ENCODE measurements at places on chromosomes 6 and 20.
A peak's percentile ranks its signal among the peaks of the same experiment; 100 is the strongest.

GRCh38 chr20:58512808-58513552, 2.2 kb downstream of the APCDD1L start:
- DNase-seq, result no peak

DNA sequence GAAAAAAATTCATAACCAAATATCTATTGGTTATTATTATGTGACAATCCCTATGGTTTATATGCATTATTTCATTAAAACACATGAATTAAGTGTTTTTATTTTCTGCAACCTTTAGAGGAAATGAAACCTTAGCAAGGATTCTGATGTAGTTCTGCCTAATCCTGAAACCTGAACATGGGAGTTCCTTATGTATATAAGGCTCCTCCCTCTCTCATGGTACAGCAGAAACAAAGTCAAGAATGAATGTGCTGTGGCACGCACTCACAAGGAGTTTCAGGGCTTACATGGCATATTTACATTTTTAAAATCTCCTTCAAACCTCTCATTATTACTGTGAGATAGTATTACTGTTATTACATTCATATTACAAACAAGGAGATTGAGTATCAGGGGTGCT, 426.4 kb upstream of the CITED2 start:
- DNase-seq, result no peak

- no peak for DNase-seq
These were observed 133.0 kb downstream of the OGFRL1 start for GRCh38 chr6:71421611-71422010.

DNA sequence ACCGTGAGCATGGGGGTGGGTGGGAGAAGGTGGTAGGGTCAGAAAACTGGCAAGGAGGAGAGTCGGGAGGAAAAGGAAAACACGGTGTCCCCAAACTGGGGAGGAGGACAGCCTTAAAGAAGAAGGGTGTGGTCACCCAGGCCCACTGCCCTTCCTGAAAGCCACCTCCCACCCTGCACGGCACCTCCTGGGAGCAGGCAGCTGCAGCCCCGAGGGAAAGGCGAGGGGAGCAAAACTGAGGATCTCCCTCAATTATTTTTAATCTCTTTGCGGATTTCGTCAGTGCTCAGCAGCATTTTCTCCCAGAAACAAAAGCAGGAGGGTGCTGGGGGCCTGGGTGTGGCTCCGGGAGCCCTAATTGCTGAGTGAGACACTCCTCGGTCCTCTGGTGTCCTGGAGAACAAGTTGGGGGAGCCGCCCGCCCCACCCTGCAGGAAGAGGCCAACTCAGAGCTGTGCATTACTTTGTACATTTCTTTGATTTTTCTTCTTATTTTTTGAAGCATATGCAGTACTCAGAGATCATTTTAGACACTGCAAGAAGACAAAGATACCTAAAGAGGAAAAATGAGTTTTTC, 56.4 kb downstream of the RIOK1 start:
- no peak for DNase-seq

- DNase-seq, result no peak
These were observed 5.2 kb upstream of the C20orf203 start for GRCh38 chr20:32678948-32679347.

GRCh38 chr20:3890398-3890751, 1.2 kb downstream of the PANK2 start:
- DNase-seq, result no peak

GRCh38 chr6:26158581-26159356, 71.5 kb downstream of the HFE start:
- DNase-seq, result no peak

GRCh38 chr6:163951326-163951725, 536.8 kb downstream of the QKI start:
- DNase-seq, result no peak

DNA sequence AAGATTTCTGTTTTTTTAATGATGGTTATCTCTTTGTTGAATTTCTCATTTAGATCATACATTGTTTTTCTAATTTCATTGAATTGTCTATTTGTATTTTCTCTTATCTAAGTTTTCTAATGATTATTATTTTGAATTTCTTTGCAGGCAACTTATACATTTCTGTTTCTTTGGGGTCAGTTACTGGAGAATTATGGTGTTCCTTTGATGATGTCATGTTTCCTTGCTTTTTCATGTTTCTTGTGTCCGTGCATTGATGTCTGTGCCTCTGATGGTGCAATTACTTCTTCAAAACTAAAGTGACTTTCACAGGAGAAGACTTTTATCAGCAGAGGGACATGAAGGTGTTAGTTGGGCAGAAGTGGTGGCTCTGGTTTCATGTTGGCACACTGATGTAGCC, 270.7 kb upstream of the MOCS1 start:
- DNase-seq, result no peak

DNA sequence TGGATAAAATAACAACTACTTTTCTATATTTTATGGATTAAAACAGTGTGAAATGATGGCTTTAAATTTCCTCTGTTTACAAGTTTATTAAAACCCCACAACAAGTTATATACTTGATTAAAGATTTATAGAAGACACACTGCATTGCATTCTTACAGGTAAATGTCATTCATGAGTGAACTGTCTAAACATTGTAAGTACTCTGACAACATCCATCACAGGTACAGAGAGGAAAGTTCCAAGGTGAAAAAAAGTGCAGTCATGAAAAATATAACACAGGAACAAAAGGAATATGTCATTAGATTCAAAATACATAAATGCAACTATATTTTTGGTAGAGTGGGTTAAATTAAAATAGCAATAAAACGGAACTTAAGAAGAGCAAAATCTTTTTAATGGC, 156.9 kb downstream of the KHDRBS2 start:
- DNase-seq, result no peak

DNA sequence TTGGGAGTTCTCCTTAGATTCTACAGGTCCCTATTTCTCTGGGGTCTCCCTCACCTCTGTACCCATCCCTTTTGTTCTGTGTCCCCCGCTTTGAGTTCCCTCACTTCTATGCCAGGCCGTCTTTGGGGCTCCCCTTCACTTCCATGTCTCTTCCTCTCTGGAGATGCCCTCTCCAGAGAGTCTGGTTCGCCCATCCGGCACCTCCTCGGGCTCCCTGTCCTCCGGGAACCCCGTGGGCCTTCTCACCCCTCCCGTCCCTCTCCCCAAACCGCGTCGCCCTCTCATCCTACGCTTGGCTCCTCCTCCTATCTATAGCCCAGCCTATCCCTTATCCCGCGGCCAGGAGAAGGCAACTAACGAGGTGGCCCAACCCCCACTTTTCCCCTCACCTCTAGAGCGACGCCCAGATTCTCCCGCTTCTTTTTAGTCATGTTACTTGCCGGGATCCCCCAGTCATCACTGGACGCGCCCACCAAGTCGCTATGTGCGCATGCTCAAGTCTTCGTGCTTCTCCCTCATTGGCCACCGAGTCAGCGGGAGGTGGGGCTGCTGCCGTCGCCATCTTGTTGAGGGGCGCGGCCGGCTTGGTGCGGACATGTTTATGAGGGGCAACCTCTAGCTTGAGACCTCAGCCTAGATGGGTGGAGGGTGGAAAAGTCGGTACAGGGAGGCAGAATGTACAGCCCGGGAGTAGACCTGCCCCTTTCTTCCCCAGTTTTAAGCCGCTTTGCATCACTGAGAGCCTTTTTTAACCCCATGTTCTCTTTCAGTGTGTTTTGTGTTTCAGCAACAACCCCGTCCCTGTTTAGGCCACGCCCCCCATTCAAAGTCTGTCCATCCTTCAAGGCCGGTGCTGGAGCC, at the start of gene CCDC167:
CCDC167 (minus strand) TSS at position 461 of the 861 bp plus-strand sequence; CDS start at position 431, 30 bp downstream.
- DNase-seq, result peak; percentile 85

DNA sequence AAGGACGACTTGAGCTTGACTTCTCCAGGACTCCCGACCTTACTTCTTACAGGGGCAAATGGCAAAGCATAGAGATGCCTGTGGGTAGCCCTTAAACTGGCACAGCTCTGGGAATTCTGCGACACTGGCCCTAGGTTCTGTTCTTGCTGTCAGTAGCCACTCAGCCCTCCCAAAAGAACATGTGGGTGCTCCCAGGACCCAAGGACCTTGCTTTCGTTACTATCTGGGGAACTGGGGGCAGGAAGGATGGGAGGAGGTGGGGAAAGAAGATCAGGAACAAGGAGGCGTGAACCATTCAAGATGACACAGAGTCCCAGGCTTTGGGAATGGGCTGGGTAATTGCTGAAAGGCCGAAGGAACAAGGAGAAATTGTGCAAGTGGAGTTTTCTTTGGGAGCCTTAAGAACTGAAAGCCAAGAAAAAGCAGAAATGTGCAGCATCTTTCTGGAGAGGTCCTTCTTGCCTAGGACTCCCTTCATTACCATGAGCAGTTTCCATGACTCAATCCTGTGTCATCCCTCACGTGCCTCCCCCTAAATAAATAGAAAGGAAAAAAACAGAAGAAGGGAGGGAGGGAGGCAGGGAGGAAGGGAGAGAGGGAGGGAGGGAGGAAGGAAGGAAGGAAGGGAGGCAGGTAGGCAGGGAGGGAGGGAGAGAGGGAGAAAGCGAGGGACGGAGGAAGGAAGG, 284.6 kb upstream of the FOXQ1 start:
- DNase-seq, result no peak

DNA sequence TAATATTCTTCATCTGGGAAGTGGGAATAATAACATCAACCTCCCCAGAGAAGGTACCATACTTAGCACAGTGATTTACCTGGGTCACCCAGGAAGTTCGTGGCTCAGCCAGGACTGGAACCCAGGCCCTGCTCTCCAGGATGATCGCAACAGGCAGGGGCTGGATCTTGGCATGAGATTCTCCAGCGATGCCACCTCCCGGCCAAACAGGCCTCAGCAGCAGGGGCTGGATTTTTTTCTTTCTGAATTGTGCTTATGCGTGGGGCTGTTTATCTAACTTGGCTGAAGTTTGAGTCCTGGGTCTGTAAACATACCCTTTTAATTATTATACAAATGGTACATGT, 129.5 kb upstream of the PTPN1 start:
- DNase-seq, result no peak

DNA sequence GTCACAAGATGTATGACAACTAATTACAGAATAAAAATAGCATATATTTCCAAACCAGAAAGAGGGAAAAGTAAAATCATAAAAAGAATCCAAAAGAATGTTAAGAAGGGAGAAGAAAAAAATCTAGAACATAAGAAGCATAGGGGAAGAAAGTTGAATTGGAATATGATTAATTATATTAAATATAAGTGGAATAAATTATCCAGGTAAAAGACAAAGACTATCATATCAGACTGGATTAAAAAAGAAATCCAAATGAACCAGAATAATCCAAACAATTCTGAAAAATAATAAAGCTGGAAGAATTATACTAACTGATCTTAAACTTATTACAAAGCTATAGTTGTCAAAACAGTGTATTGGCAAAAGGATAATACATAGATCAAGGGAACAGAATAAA, 23.6 kb downstream of the CSNK2A1 start:
- no peak for DNase-seq

DNA sequence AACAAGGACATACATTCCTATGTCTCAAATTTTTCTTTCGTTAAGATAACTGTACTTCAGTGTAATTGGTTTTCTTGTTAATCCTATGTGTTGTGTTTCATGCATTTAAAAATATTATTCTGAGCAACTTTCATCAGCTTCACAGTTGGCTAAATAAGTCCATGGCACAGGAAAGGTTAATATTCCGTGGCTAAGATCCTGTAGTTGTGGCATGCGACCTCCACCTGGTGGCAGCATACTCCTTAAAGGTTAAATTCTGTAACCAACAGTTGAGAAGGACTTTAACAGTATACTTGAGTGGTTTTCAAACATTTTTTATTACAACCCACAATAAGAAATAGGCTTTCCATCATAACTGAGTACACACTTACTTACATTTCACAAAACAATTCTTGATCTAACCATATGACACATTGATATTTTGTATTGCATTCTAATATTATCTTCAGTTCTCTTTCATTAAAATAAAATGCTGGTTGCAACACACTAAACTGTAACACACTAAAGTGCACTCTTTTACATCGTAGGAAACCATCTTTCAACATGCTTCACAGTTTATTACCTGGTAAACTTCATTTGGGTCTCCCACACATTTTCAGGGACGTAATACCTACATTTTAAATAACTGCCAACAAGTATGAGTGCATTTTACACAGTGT, 118.3 kb downstream of the SLX4IP start:
- peak; percentile 13 for DNase-seq

DNA sequence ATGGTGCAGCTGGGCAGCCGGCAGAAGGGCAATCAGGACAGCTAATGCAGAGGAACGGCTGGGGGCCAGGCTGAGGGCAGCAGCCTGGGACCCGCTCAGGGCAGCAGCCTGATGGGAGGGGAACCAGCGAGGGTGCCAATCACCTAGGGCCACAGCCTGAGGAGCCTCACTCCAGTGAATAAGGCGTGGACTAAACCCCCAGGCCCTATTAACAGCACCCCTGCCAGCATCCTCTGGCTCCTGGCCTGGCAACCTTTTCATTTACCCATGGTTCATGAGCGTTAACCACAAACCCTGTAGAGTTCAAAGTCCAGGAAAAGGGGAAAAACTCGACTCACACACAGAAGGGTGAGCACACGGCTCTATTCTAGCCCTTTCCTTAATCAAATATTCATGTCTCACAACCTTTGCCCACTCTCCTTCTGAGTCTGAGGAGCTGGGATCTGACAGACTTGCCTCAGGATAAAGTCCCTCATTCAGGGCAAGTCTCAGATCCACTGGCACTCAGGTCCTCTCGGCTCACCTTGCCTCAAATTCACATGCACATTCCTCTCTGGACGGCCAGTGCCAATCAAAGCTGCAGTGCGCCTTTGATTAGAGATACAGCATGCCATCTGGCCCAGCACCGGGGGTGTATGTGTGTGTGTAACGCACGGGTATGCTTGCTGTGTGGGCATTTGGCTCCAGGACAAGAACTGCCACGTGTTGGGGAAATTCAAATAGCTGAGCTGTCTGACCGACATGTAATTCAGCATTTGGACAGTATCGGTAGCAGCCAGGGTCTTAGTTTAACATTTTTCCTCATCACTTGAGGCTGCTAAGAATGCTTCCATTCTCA, 86.9 kb upstream of the TRAF3IP2 start:
- no peak for DNase-seq

- no peak for DNase-seq
These were observed 314.4 kb downstream of the ESR1 start for GRCh38 chr6:152121910-152122309.

- no peak for DNase-seq
These were observed 296.5 kb upstream of the RUNX2 start for GRCh38 chr6:45031601-45032000.

- no peak for DNase-seq
These were observed 57.7 kb upstream of the HIVEP2 start for GRCh38 chr6:143002686-143003085.

DNA sequence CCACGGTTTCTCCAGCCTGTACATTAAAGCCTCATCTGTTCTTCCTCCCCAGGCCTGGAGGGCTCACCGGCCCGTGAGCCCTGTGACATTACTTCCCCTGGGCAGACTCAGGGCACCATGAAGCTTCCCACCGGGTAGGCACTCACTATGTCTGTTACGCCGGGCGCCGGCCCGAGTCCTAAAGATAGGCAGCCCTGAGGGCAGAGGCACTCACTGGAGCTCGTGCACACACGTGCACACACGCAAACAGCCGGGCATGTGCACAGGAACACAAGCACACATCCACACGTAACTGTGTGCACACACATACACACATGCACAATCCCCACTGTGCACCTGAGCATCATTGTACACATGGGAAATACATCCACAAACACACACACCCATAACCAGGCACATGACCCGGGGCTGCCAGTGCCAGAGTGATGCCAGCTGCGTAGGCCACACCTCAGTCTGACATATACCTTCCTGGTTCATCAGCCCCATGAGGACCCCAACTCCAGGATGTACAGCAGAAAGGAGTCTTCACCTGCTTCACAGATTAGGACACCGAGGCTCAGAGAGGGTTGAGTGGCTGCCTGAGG, 83.7 kb downstream of the YTHDF1 start:
- DNase-seq, result no peak

Measured in GM19239 (cell line).